Effector memory CD8-positive, alpha-beta T cell (primary cell): ENCODE measurements at places on chromosomes 6 and 20.
A peak's percentile ranks its signal among the peaks of the same experiment; 100 is the strongest.

DNA sequence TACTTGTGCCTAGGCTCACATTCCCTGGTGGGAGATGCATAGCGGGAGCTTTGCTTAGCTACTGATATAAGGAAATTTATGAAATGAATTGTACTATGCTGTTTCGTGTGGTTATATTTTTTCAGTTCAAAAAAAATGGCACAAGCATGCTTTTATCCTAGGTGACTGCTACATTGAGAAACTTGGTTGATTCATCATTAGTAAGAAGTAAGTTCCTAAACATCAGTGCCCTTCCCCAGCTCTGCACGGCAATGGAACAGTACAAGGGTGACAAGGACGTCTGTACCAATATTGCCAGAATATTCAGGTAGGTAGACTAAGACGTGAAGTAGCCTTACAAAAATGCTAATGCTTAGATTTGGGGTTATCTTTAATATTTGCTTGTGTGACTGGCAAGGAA, 79.7 kb downstream of the ARMC2 start:
- DNase-seq, result no peak

- DNase-seq, result no peak
Observed at GRCh38 chr20:51399006-51399890, 143.3 kb downstream of the NFATC2 start.

- DNase-seq, result no peak
Observed at GRCh38 chr6:1792989-1793388, 183.3 kb downstream of the FOXC1 start.

DNA sequence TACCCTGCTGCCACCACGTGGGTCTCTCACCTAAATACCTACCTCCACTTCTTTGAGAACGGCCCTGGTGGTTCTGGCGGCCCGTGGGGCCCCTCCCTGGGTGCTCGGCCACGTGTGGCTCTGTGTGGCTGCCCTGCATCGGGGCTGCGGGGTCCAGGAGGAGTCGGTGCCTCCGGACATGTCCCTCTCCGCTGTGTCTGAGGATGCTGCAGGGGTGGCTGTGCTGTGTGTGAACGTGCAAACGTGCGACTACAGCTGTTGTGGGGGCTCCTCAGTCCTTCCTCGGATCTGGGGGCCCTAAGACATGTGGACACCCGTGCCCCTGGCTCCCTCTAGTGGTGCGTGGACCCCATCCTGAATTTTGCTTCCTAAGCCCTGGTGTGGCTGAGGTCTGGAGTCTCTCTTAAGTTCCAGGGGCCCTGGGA, 691.8 kb downstream of the QKI start:
- DNase-seq, result no peak

DNA sequence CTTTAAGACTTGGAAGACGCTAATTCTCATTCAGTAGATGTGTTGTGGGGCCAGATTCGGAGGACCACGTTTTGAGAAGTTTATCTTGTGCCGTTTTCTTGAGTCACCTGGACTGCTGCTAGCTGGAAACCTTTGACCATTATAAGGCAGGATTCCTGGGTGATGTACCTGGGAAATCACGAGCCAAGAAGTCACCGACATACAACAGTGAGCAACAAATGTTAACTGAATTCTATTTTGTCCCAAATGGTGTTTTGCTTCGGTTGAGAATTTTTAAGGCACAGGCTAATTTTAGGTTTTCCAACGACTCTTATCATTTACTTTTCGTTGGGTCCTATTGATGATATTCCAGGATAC, 93.4 kb upstream of the BTN3A2 start:
- DNase-seq, result no peak

DNA sequence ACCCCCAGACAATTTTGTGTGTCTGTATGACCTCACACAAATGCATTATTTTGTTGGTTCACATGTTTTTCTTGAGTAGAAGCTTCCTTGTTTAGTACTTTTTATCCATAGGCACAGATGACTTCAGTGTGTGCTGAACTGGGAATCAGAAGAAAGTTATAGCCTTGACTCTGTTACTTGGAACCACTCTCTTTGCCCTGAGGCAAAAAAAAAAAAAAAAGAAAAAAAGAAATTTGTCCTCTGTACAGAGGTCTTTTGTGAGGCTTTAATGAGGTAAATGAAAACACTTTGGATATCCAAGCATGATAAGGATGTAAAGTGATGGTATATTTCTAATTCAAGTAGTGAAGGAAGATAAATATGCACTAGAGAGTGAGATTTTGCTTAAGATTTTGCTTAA, 51.9 kb downstream of the TRMT11 start:
- DNase-seq, result no peak

GRCh38 chr6:62265906-62266525, 20.0 kb downstream of the KHDRBS2 start:
- no peak for DNase-seq

DNA sequence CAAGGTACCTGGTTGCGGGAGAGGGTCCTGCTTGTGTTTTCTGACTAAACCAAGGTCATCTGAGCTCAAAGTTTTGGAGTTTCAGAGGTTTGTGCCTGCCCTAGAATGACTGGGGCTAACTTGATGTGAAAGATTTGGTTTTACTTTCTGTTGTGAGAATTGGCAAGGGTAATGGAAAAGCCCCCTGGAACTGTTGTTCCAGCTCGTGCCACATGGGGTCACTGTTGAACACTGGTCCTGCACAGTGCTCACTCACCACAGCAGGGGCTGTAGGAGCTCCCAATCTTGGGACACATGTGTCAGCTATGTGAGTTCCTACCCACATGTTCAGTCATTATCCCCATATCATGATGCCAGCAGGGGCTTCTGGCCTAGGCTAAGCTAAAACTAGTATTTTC, 6.5 kb downstream of the TGM6 start:
- DNase-seq, result peak; percentile 47

DNA sequence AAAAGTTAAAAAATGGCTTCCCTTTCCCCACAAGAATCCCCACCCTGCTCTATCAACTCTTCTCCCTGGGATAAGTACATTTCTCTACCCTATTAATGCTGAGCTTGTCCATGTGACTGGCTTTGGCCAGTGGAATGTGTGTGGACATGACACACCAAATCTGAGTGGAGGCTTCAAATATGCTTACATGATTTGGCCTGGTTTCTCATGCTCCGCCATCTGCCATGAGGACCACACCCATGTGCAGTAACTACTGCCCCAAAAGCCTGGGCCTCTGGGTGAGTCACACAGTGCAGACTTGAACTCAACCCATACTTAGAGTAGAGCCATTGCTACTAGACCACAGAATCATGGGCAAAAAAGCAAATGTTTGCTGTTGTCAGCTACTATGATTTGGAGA, 65.4 kb downstream of the PRND start:
- no peak for DNase-seq

DNA sequence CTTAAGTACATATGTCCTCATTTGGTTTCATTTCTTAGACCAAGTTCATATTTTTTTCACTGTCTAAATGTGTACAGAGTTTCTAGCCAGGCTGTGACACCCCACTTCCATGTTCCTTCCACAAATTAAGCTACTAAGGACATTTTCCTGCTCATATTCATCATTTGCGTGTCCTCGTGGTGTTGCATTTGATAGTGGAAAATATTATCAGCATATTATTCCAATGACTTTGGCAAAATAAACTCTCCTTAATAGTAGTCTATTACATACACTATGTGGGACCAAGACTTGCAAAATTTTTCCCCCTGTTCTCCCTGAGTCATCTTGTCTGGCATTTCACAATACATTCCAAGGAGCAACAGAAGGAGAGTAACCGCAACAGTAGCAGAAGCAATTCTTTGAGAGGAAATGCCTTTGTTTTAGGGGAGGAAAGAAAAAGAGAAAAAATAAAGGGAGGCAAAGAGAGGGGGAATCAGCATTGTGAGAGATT, 599.2 kb downstream of the COL12A1 start:
- no peak for DNase-seq

- no peak for DNase-seq
Observed at GRCh38 chr6:115592025-115592424, 468.7 kb downstream of the FRK start.

- no peak for DNase-seq
Observed at GRCh38 chr20:25382704-25383370, 7.8 kb downstream of the ABHD12 start.

DNA sequence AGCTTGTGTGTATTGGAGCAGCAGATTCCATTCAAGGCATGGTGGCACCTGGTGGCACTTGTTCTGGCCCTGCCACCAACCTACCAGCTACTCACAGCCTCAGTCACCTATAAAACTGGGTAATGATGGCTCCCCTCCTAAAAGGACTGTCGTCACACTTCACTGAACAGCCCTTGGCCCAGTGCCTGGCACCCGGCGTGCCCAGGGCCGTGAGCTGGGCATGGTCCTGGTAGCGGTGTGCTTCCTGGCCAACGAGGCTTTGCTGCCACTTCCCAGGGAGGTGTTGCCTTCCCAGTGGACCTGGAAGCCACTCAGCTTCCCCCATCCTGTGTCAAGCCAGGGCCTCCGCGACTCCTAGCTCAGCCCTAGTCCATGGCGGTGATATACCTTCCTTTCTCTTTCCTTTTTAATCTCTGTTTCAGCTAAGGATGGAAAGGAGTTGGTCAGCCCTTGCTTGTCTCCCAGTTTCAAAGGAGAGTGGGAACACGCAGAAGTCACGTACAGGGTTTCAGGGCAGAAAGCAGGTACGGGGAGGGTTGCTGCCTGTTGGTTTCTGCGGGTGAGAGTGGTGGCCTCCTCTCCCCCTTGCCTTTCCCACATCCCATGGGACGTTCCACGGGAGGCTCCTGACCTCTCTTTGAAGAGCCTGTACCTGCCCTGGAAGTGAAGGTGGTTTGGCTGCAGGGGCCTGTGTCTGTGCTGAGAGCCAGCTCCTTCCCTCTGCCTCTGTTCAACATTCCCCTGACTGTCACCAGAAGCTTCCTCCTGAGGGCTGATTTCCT, 25.5 kb downstream of the ENTPD6 start:
- no peak for DNase-seq

DNA sequence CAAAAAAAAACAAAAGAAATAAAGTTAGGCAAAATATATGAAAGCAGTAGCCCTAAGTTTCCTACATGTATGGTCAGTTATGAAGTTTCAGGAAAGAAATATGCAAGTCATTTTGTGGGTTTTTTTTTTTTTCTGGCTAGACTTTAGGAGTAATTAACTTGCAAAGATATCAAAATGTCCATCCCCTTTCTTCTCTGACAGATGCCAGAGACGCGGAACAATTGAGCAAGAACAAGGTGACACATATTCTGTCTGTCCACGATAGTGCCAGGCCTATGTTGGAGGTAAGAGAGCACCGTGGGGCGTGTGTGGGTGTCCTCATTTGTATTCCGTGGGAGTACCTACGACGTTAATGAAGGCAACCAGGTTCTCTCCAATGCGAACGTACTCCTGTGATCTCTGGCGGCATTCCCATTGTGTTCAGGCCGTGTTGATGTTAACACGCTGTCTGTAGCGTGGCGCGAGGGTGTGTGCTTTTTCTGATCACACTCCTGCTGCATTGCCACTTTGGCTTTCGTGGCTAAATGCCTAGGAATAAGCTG, 19.5 kb downstream of the DUSP22 start:
- no peak for DNase-seq

DNA sequence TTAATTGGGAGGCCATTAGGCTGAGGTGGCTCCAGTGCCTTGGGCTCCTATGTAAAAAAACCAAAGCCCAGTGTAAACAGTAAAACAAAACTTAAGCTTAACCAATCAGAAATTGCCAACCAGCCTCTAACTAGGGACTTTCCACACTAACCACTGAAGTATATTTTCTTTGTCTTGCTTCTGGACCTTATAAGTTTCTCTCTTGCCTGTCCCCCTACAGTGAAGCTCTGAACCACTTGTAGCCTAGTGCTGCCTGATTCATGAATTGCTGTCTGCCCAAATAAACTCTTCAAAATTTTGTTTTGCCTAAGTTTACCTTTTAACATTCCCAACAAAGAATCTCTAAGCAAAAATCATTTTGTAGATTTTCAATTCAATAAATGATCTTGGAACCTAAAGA, 28.2 kb downstream of the POPDC3 start:
- no peak for DNase-seq

DNA sequence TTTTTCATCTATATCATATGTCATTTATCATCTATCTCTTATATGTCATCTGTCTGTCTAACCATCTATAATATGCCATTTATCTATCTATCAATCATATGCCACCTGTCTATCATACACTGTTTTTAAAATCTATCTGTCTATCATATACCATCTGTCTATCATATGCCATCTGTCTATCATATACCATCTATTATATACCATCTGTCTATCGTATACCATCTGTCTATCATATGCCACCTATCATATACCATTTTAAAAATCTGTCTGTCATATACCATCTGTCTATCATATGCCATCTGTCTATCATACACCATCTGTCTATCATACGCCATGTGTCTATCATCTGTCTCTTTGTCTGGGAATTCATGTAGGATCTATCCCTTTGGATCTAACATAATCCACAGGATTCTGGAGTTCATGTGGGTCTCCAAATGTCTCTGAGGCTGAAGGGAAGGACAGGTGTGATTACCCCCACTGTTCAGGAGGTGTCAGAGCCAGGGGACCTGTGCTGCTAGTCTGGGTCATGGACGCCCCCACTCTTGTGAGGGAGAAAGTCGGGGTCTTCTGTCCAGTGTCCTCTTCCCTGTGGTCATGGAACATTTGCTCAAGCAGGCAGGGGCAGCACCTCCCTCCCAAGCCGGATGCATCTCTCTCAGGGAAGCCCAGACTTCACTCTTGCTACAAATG, 36.9 kb upstream of the FRMD1 start:
- no peak for DNase-seq

DNA sequence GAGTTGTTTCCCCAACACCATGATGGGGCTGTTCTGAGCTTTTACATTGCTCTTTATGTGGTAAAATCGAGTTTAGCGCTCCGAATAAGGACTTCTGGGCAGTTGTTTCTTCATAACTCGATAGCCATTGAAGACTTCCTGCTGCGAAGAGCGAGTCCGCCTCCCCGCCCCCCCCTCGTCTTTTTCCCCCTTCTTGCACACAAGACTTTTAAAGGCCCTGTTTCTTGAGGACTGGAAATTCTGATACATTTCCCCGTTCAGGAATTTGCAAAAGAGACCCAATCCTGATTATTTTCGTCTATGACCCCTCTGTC, 1.5 kb upstream of the CITED2 start:
- DNase-seq, result no peak

DNA sequence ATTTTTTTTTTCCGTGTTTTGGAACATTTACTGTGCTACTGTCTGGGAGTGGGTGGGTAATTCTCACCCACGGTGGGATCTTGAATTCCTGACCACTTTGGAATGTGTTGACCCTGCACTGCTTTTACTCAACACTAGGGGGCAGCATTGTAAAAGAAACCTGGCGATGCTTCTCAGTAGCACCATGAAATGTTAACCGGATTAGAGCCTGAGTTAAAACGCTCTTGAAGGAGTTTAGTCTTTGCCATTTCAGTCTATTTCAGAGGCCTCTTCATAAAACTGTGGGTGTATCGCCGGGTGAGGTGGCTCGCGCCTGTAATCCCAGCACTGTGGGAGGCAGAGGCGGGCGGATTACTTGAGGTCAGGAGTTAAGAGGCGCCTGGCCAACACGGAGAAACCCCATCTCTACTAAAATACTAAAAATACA, 114.4 kb upstream of the PRND start:
- peak; percentile 63 for DNase-seq

- DNase-seq, result no peak
Observed at GRCh38 chr6:34457382-34457741, 8.5 kb upstream of the PACSIN1 start.

DNA sequence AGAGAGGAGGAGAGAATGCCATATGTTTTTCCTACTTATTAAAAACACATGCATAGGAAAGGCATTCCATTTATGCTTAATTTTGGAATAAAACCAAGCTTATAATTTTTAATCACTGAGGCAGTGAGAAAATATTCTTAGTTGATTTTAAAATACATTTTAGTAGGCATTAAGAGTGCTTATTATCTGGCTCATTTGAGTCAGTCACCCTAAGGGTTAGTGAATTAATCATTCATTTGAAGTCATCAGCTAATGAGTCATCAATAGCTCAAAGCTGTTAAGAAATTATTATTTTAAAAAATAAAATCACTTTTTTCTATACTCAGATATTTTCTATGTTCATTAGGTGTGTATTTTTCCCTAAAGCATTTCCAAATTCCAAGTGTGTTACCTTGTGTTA, 81.6 kb downstream of the TMEM200A start:
- DNase-seq, result no peak
